ENCODE measurements at places on chromosomes 13 and 19. TPM values are rescaled to one million over a fixed set of nuclear protein-coding genes. Genes with fewer than 3 reads are reported as not detected.

The KBTBD7 gene
- 10.0 TPM for total RNA-seq

The NDUFA3 gene
- total RNA-seq, result 8.6 TPM

The AKAP8 gene
- 23.0 TPM for total RNA-seq

The SLITRK5 gene
- total RNA-seq, result 0.46 TPM

The LENG9 gene
- total RNA-seq, result 17.8 TPM

The LGI4 gene
- 0.73 TPM for total RNA-seq

The LHFPL6 gene
- 31.3 TPM for total RNA-seq

The HCST gene
- not detected for total RNA-seq

The IGFL1 gene
- total RNA-seq, result not detected

The LMTK3 gene
- total RNA-seq, result under 0.01 TPM

The C1QTNF9B gene
- total RNA-seq, result not detected

The ZNF628 gene
- 1.7 TPM for total RNA-seq

The MIR17HG gene
- total RNA-seq, result 9.0 TPM

The LMO7 gene
- 12.5 TPM for total RNA-seq
